Central memory CD8-positive, alpha-beta T cell (primary cell): ENCODE measurements at places on chromosomes 1 and 21.

GRCh38 chr21:31991356-31992331, 118.8 kb downstream of the HUNK start:
- no peaks in the 10 kb centered on the region for H3K36me3 ChIP-seq
- DNase-seq: no peak
- H3K27me3 ChIP-seq: peaks cover 54% of the 10 kb centered on the region
- H3K27ac ChIP-seq: no peak overlapping the region
- H3K4me3 ChIP-seq: no peak overlapping the region

GRCh38 chr21:35511696-35512162, 462.6 kb upstream of the RUNX1 start:
- H3K4me1 ChIP-seq: peaks cover 5% of the 10 kb centered on the region
- H3K27me3 ChIP-seq: peaks cover 81% of the 10 kb centered on the region
- H3K27ac ChIP-seq: no peak overlapping the region
- no peak for DNase-seq
- H3K36me3 ChIP-seq: no peaks in the 10 kb centered on the region

GRCh38 chr1:100989306-100990077, 36.1 kb downstream of the DPH5 start:
- no peak overlapping the region for H3K4me3 ChIP-seq
- peaks cover 21% of the 10 kb centered on the region for H3K36me3 ChIP-seq
- DNase-seq: no peak
- H3K27ac ChIP-seq: no peak overlapping the region
- no peaks in the 10 kb centered on the region for H3K27me3 ChIP-seq
- peaks cover 23% of the 10 kb centered on the region for H3K4me1 ChIP-seq

- no peaks in the 10 kb centered on the region for H3K27me3 ChIP-seq
- no peaks in the 10 kb centered on the region for H3K36me3 ChIP-seq
- H3K27ac ChIP-seq: no peak overlapping the region
- H3K4me3 ChIP-seq: no peak overlapping the region
- no peak for DNase-seq
- no peaks in the 10 kb centered on the region for H3K4me1 ChIP-seq
Observed at GRCh38 chr1:187114792-187115191, 286.0 kb downstream of the PLA2G4A start.

DNA sequence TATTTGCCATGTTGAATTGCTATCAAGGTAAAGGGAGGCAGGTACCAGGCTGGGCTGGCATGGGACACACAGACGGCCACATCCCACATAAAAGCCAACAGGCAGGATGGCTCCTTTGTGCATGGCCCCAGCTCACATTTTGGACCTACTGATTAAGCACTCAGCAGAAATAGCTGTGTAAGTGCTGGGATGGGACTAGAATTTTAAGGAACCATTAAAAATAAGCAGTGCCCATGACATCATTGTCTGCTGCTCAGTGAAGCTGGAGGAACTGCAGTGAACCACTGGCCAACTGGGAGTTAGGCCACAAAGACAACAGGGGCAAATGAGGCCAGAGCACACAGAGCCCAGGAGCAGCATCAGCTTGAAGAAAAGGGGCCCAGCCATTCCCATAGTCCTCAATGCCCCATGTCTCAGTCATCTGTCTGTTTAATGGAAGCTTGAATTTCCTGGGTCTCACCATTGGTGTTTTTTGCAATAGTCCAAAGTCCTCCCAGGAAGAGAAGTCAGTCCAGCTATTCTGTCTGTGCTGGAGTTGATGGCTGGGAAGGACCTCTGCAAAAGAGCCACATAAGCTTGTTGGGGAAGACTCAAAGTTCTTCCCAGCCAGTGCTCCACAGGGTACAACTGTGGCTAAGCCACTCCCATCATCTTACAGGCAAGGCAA, 45.3 kb upstream of the TNR start:
- no peak overlapping the region for H3K27ac ChIP-seq
- H3K27me3 ChIP-seq: peaks cover 28% of the 10 kb centered on the region
- H3K36me3 ChIP-seq: no peaks in the 10 kb centered on the region

- peaks cover 47% of the 10 kb centered on the region for H3K4me1 ChIP-seq
- H3K27ac ChIP-seq: no peak overlapping the region
- H3K36me3 ChIP-seq: peaks cover 2% of the 10 kb centered on the region
- no peak overlapping the region for H3K4me3 ChIP-seq
- no peaks in the 10 kb centered on the region for H3K27me3 ChIP-seq
Observed at GRCh38 chr1:13801655-13802486, 101.9 kb downstream of the PRDM2 start.

GRCh38 chr1:112446411-112446810, 50.4 kb downstream of the CTTNBP2NL start:
- no peak for DNase-seq
- no peaks in the 10 kb centered on the region for H3K36me3 ChIP-seq
- peaks cover 16% of the 10 kb centered on the region for H3K27me3 ChIP-seq
- H3K4me3 ChIP-seq: no peak overlapping the region
- H3K4me1 ChIP-seq: no peaks in the 10 kb centered on the region
- no peak overlapping the region for H3K27ac ChIP-seq
